Tibial artery (tissue), 4 donors: ENCODE measurements at places on chromosomes 11 and 22.
A peak's percentile ranks its signal among the peaks of the same experiment; 100 is the strongest.

GRCh38 chr22:24803064-24803542 lies 2.9 kb upstream of the SGSM1 start:
- DNase-seq, result no peak

DNA sequence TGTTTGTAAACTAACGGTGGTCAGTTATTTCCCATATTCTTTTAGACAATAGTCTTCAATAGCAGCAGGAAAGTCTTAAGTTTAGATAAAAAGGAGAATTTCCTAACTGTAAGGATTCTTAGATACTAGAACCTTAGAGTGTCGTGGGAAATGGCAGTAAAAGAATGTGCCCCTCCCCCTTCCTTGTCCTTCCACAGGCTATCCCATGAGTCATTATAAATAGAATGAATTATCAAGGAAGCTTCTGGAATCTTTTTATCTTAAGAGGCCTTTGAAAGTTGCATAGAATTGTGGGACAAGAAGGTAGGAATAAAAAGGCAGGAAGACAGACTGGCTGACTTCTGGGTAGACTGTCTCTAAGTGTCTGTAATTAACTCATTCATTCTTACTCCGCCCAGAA lies 165.2 kb upstream of the TBCEL start:
- DNase-seq, result no peak

DNA sequence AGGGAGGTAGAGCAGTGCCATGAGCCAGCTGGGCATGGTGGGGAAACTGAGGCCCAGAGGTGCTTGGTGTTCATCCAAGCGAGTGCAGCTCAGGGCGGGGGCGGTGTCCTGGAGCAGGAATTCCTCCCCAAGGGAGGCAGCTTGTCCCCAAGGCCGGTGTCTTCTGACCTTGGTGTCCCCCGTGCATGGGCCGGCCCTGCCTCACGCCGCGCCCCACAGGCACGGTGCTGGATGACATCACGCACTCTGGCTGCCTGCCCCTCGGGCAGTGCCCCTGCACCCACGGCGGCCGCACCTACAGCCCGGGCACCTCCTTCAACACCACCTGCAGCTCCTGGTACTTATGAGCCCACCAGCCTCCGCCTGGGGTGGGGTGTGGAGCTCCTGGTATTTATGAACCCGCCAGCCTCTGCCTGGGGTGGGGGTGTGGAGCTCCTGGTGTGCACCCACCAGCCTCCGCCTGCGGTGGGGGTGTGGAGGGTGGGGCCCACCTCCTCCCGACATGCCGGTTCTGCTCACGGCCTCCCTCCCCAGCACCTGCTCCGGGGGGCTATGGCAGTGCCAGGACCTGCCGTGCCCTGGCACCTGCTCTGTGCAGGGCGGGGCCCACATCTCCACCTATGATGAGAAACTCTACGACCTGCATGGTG lies 6.7 kb downstream of the MUC5B start:
- DNase-seq, result no peak

DNA sequence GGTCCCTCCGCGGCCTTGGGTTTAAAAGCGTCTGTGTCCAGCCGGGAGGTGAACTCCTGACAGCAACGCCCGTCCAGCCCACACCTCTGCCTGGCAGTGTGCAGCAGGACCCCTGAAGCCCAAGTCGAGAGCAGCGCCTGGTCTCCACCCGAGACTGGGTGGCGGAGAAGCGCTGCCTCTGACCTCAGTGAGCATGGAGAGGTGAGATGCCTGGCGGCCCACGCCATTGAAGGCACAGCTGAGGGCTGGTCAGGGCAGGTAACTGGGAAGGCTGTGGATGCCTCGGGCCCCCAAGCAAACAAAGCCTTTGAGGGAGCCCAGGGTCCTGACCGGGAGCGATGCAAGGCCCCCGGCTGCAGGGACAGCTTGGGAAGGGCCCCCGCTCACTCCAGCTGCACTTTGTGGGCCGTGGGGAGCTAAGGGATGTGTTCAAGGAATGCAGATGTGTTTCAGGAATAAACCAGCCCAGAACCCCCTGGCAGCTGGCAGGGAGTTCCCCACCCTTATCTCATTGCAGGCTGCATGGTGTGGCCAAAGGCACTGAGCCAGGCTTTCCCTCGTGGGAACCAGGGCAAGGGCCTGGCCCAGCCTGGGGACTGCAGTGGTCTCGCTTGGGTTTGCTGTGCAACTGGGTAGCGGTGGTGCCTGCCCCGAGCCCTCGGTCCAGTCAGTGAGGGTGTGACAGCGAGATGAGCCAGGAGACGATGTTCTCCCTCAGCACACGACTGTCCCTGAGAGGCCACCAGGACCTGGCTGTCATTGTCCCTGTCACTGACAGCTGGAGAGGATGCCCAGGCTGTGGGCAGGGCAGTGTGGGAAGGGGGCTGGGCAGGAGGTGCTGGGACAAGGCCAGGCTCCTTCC lies 92.5 kb downstream of the WNT7B start:
- no peak for DNase-seq

GRCh38 chr11:92667486-92668152 lies 301.8 kb upstream of the MTNR1B start:
- DNase-seq, result no peak

- DNase-seq, result no peak
Measured at GRCh38 chr11:126687477-126687876, 313.1 kb downstream of the KIRREL3 start.

DNA sequence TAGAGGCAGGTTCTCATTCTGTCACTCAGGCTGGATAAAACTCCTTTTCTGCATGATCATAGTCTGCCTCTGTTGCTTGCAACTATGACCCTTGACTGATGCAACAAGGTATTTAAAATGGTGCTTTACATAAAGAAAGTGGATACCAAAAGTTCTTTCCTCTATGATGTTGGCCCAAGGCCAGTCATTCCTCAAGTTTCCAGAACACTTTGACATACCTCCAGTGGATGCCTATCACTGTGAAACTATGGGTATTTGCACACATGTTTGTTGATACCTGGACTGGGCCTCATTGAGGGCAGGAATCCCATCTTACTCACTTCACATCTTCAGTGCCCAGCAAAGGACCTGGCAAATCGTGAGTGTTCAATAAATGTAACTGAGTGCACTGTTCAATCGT lies 159.0 kb upstream of the ZC3H12C start:
- DNase-seq, result no peak

DNA sequence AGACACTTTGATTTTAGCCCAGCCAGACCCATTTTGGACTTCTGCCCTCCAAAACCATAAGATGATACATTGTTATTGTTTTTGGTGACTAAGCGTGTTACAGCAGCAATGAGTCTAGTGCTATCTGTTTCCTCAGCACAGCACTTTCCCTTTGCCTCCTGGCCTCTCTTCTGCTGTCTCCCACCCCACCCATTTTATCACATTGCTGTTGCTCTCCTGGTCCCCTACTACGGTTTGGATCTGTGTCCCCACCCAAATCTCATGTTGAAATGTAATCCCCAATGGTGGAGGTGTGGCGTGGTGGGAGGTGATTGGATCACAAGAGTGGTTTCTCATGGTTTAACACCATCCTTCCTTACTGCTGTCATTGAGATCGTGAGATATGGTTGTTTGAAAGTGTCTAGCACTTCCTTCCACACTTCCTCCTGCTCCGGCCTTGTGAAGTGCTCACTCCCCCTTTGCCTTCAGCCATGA lies 59.8 kb upstream of the CD82 start:
- DNase-seq, result no peak

GRCh38 chr11:117595440-117595839 lies 201.6 kb downstream of the DSCAML1 start:
- no peak for DNase-seq

DNA sequence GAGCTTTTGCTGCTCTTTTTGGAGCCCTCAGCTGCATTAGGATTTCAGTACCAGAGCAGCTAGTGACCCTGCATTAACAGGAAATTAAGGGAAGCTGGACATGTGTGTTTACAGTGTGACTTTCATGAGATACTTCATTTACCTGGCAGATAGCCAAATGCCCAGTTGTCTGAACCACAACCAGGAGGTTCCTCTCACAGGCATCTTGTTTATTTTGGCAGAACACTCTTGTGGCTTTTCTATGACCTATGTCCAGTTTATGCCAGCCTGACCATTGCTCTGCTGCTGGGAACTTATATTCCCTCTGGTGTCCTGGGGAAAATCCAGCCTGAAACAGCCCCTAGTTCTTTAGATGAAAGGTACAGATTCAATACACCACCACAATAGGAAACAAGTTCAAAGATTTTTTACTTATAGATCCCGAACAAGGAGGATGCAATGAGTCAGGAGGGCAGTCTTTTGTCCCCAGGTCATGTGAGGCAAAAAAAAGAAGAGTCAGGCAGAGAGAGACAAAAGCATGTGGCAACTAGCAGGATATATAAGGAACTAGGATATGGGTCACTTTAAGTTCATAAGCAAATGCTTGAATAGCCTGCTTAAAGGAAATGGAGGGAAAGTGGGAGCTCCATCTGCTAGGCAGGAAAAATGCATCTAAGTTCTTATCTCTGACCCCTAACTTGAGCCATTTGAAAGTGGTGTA lies 379.3 kb downstream of the INSC start:
- DNase-seq, result no peak

DNA sequence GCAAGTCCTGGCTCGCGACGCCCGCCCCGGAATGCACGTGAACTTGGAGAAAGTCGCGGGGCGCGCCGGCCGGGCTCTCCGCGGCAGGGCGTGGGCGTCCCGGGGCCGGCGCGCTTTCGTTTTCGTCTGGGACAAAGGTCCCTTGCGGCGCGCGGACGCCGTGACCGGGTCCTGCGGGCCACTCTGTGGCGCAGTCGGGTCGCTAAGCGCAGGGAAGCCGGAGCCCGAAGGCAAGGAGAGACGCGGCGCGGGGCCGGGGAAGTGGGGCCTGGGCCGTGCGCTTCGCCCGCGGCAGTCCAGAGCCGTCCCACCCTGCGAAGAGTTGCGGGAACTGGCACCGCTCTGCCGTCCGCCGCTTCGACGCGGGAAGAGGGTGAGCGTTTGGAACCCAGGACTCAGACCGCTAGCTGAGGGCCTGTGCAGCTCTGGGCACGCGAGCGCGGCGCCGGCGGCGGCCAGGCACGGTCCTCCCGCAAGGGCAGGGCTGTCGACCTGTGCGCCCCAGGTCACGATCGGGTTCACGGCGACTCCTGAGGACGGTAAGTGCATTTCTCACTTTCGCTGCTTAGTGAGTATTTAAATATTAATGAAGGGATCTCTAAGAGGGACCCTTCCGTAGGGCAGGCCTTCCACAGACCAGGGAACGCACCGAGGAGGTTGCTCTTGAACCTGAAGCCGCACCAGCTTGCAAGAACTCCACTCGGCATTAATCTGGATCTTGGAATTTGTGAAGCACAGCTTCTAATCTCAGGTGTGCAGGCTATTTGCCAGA lies 78.0 kb upstream of the PPARA start:
- peak; percentile 79 for DNase-seq

GRCh38 chr11:65918211-65919140 lies at the start of gene C11orf68:
Gene C11orf68, minus strand, starts transcription at chr11:65919062. Its CDS starts 31 bp downstream, at chr11:65919031.
- DNase-seq, result peak; percentile 43

GRCh38 chr11:130574740-130575139 lies 126.3 kb downstream of the ADAMTS15 start:
- DNase-seq, result no peak

DNA sequence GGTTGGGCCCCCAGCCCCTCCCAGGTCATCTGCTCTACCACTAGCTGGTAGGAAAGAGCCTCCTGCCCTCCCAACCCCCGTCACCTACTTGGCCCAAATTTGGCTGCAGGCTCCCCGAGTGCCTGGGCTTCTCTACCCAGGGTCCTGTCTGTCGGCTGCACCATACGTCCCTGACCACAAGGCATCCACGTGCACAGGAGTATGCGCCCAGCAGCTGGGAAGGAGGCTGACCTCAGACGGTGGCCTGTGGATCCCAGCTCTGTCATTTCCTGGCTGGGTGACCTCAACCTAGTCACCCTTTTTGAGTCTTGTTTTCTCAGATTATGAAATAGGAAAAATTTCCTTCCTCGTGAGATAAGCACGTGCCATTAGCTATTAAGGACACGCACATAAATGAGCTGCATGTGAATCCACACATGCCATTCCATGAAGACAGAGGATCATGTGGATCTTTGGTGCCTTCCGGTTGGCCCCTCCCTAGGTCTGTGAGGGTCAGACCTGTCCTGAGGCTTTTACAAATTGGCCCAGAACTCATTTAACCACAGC lies 13.7 kb downstream of the CYB561A3 start:
- DNase-seq, result peak; percentile 45

DNA sequence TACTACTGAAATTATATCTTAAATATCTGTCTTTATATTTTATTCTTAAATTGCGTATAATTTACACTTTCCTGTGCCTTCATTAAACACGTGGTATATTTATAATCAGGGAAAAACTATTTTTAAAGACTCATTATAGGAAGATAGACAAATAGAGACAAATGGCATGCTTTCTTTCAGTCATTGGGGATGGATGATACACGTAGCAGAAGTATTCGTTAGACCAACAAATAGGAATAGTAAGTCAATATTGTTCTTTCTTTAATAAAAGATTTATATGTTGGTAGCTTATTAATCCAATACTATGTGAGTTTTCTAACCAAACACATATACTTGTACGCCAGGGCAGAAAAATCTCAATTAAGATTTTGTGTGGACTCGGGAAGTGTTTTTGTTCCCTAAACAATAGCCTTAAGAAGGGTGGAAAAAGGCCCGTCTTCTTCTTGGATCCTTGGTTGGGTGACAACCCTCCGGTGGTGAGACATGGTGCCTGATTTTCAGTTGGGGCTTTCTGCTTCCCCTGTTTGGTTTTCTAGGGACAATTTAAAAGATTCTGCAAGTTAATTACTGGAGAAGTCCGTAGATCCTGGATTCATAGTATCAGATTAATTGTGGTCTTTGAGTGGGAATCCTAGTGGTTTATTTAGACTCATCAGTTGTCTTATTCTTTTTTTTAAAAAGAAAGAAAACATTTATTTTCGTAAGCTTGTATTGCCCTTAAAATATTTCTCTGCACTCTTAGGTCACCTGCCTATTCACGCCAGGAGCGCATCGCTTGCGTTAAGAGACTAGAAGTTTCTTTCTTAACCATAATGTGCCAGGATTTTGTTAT lies 83.5 kb upstream of the WNT7B start:
- peak; percentile 3 for DNase-seq

DNA sequence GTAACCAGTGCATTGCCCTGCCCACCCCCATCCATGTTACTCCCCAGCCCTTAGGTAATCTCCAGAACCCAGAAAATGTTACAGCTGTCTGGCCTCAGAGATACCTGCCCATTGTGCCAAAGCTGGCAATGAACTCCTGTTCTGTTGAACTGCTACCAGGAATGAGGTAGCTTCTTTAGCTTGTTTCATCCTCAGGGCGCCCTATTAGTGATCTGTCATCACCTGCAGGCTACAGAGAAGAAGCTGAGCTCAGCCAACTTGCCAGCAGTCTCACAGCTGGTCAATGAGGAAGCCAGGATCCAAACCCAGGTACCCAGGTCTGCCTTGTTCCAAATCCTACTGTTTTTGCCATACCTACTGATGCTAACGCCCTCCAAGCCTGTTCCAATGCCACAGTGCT lies 88.7 kb downstream of the GALNT18 start:
- no peak for DNase-seq

GRCh38 chr11:112961146-112961668 lies at the start of gene NCAM1:
Gene NCAM1, plus strand, starts transcription at chr11:112961420.
- peak; percentile 25 for DNase-seq

GRCh38 chr22:22884888-22885840 lies 2.5 kb upstream of the IGLL5 start:
- peak; percentile 54 for DNase-seq

GRCh38 chr22:21718499-21718898 lies 17.1 kb downstream of the YPEL1 start:
- no peak for DNase-seq

GRCh38 chr11:87372065-87372464 lies 334.3 kb downstream of the TMEM135 start:
- no peak for DNase-seq

GRCh38 chr11:99766811-99767210 lies 746.1 kb downstream of the CNTN5 start:
- no peak for DNase-seq
